ENCODE measurements at places on chromosomes 6 and 20.

DNA sequence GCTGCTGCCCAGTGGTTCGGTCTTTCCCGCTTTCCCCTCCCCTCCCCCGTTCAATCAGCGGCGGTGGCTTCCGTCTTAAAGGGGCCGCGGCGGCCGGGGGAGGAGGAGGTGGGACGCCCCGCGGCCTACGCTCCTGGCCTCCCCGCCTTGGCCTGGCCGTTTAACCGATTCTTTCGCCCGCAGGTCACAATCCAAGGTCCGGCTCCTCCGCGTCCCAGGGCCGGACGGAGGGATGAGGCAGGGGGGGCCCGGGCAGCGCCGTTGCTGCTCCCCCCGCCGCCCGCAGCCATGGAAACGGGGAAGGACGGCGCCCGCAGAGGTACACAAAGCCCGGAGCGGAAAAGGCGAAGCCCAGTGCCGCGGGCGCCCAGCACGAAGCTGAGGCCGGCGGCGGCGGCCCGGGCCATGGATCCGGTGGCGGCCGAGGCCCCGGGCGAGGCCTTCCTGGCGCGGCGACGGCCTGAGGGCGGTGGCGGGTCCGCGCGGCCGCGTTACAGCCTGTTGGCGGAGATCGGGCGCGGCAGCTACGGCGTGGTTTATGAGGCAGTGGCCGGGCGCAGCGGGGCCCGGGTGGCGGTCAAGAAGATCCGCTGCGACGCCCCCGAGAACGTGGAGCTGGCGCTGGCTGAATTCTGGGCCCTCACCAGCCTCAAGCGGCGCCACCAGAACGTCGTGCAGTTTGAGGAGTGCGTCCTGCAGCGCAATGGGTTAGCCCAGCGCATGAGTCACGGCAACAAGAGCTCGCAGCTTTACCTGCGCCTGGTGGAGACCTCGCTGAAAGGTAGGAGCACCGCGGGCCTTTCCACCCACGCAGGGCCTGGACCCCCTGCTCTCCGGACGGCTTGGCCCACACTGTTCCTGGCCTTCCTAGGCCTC lies 1.2 kb downstream of the STK35 start:
- DNase-seq: peak; percentile 93

DNA sequence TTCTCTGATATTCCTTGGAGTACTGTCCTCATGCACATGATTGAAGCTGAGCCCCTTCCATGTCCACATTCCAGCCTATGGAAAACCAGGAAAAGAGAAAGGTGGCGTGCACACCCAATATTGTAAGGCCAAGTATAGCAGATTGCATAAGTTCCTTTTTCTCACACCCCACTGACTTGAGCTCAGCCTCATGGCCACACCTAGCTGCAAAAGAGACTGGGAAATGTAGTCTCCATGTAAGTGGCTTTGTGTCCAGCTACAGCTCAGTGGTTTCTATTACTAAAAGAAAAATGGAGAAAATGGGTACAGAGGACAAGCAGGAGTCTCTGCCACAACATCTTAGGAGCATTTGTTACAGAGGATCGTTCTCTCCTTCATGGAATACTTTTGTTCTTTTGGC lies 10.8 kb upstream of the UST start:
- DNase-seq: no peak

GRCh38 chr20:62253398-62253797 lies 15.1 kb downstream of the OSBPL2 start:
- DNase-seq: no peak

- no peak for DNase-seq
Measured at GRCh38 chr6:143078468-143079324, 18.0 kb downstream of the AIG1 start.

DNA sequence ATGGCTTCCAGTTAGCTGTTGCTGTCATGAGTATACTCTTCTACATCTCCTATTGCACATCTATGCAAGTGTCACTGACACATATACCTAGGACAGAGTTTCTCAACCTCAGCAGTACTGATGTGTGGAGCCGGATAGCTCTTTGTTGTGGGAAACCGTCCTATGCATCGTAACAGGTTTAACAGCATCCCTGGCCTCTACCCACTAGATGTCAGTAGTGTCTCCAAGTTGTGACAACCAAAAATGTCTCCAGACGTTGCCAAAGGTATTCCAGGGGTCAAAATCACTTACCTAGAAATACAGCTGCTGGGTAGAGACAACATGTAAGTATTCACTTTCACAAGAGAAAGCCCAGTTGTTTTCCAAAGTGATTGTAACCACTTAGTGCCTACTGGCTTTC lies 637.6 kb downstream of the RNF144B start:
- DNase-seq: peak; percentile 41

DNA sequence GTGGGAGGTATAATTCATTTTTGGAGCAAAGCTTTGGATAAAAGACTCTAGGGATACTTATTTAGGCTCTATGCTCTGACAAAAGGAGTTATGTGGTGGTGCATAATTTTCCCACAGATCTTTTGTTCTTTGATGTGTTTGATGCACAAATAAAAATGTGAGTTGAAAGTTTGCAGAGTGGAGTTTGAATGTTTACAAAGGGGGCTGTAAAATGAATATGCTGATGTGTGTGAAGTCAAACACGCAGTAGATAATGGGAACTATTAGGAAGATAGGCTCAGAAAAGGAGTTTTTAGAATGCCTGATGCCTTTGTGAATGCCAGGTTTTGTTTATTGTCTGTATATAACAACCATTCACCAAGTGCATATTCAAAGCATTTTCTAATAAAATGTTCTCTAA lies 545.0 kb upstream of the EPHA7 start:
- no peak for DNase-seq

- DNase-seq: no peak
Measured at GRCh38 chr20:58867211-58867610, 14.7 kb downstream of the GNAS start.

DNA sequence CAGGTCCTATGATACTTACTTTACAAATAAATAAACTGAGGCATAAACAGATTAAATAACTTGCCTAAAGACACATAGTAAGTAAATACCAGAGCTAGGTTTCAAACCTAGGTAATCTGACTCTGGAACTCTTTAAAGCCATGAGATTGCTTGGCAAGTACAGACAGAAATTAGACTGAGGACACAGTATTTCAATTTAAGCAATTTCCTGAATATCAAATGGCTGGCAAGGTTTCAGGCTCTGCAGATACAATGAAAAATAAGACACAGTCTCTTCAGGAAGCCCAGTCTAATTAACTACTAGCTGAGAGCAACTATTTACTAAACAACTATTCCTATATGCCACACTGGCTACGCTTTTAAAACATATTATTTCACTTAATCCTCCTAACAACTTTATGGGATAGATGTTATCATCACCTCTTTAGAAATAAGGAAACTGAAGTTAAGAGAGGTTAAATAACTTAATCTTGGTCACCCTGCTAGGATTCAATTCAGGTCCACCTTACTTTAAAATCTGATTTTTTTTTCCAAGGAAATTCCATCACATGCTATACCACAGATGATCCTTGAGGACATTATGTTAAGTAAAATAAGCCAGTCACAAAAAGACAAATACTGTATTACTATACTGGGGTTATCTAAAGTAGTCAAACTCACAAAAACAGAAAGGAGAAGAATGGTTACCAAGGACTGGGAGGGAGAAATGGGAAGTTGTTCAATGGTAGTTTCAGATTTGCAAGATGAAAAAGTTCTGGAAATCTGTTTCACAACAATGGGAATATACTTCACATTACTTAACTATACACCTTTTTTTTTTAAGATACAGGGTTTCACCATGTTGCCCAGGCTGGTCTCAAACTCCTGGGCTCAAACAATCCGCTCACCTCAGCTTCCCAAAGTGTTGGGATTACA lies 4.1 kb downstream of the TRPC4AP start:
- no peak for DNase-seq

- no peak for DNase-seq
Measured at GRCh38 chr20:51928931-51929330, 126.6 kb upstream of the SALL4 start.

GRCh38 chr6:12132351-12133222 lies 120.5 kb downstream of the HIVEP1 start:
- no peak for DNase-seq

DNA sequence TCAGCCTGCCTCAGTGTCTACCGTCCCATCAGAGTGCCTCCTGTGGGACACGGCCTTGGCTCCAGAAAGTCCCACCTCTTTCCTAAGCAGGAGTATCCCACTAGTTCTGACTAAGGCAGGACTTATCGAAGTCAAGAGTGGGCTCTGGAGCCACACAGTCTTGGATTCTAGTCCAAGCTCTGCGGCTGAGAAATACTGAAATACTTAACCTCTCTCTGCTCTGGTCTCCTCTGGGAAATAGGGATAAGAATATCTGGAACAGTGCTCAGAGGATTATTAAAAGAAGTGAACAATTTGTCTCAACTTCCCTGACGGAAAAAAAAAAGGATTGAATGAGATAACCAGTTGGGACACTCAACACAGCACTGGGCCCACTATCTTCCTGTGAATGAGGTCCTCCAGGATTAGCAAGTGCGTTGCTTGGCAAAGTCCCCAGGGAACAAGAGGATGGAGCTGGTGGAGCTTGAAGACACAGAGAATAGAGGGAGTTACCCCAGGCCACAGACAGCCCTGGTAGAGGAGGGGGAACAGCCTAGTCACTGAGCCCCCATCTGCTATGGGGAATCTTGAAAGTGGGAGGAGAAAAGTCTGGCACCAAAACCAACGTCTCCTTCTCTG lies 34.6 kb upstream of the FOXP4 start:
- no peak for DNase-seq

- DNase-seq: no peak
Measured at GRCh38 chr20:13875265-13875811, 90.5 kb downstream of the NDUFAF5 start.

GRCh38 chr6:159444056-159444760 lies 248.8 kb downstream of the SOD2 start:
- no peak for DNase-seq

GRCh38 chr6:21791581-21791980 lies 198.0 kb downstream of the SOX4 start:
- DNase-seq: no peak

DNA sequence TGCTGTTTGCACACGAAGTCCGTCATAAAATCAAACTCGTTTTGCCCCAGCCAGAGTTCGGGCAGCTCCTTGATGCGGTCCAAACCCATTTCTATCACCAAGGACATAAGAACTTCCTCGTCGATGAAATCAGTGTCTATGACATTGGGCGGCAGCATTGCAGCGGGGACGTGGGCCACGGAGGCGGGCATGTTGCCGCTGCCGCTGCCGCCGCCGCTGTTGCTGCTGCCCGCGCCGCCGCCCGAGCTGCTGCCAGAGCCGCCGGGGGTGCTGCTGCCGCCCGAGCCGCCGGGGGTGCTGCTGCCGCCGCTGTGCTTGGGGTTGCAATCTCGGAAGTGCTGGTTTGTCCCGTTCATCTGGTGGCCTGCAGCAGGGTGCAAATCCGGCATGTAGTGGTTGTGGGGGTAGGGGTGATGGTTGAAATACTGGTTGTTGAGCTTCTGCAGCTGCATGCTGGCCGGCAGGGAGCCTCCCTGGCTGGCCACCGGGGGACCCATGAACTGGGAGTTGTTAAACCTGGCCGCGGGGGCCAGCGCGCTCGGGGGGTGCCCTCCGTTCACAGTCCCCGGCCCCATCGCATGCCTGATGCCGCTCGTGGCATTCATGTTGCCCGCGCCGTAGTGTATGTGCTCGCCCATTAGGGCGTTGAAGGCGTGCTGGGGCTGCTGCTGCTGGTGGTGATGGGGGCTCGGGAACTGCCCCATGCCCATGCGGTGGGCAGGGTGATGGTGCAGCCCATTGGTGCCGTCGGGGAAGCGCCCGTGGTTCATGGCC lies 1.1 kb downstream of the CITED2 start:
- DNase-seq: no peak

DNA sequence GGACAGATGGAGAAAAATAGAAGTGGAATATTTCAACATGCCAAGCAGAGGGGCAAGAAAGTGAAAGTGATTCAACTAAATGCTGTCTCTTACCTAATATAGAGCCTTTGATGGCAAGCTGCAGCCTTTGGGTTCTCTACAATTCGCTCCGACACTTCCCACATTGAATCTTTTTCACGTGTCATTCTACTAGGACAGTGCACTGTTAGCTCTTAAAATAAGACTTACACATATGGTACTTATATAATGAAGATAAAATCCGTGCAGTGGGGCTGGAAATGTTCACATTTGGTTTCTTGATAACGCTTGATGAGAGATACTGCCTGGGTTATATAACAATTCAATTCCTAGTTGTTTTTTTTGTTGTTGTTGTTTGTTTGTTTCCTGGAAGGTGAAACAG lies 502.4 kb downstream of the LMBRD1 start:
- DNase-seq: no peak

- DNase-seq: no peak
Measured at GRCh38 chr6:63307581-63308246, 12.1 kb downstream of the LGSN start.

DNA sequence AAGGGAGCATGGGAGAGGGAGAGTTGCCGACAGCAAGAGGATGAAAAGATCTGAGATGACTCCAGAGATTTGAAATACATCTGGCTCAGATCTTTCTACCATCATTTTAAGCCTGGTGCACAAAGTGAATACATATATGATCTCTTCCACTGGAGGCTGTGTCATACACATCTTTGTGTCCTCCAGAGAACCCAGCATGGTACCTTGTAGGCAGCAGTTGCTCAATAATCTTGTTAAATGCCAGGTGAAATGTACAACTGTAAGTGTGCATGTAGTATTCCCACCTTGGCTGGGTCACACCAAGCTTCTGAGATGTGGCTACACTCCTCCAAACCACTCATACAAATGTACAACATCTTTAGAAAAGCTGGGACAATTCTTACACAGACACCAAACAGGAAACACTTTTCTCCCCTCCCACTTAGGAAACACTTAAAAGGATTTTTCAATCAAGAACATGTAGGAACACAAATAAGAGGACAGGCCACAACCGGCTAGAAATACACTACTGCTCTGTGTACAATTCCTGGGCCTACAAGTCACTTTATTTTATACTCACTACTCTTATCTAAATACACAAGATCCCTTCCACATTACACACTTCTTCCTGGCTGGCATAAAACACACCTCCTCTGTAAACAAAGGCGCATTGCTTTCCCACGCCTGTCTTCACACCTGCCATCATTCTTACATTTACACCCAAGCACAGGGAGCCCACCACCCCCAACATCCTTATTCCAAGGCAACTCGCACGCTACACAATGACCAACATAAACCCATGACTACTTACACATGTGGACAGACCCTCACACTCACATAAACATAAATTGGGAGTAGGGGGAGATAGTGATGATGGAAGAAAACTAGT lies 3.8 kb upstream of the IER3 start:
- no peak for DNase-seq

- no peak for DNase-seq
Measured at GRCh38 chr6:149563928-149564325, 2.2 kb upstream of the GINM1 start.

- no peak for DNase-seq
Measured at GRCh38 chr20:62574230-62574993, 67.9 kb upstream of the SLCO4A1 start.

GRCh38 chr20:3924304-3925112 lies 35.3 kb downstream of the PANK2 start:
- no peak for DNase-seq

GRCh38 chr6:100100776-100101175 lies 106.8 kb upstream of the MCHR2 start:
- no peak for DNase-seq

- DNase-seq: no peak
Measured at GRCh38 chr6:29602564-29603361, 17.8 kb downstream of the OR2H2 start.

GRCh38 chr20:62989201-62989601 lies 17.6 kb downstream of the BHLHE23 start:
- DNase-seq: no peak
